Fibroblast of skin of scalp (primary cell): ENCODE measurements at places on chromosomes 1 and 21.

- no peak for DNase-seq
Measured at GRCh38 chr1:48341221-48341620, 118.7 kb downstream of the SLC5A9 start.

DNA sequence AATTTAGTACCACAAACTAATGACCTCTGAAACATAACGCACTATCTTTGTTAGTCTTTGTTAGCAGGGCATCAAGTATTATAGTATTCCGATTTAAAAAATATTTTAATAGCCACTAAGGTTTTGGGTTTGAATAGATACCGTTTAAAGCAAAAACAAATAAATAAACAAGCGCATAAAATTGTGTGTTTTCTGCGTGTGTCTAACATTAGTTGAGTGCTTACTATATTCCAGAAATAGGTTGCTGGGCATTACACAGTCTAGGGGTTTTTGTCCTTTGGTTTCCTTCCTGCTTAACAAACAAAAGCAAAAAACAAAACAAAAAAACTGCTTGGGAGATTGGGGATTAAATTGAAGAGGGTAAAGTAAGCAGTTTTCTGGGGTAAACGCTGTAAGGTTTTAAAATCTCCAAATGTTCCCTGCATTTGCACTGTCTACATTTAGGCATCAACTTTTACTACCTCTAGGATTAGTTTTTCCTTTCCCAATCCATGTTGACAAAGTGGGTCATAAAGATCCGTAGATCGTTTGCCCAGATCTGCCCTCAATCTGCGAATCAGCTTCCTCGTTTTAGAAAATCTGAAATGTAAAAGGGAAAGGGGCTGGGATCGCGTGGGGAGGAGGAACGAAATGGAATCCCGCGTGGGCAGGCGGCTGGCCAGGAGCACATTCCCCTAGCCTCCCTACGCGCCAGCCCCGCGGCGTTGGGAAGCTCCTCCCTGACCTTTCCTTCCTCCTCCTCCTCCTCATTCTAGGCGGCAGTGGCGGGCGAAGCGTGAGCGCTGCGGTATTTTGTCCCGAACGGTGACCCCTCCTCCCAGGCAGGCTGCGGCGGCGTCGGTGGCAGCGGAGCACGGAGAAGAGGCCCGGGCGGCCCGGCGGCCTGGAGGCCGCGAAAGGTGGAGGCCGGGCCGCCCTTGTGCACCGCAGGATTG lies at the start of gene KCTD3:
KCTD3 (plus strand) TSS at position 749 of the 935 bp plus-strand sequence. CDS start 382 bp downstream, outside the sequence.
- DNase-seq, result peak; percentile 82

DNA sequence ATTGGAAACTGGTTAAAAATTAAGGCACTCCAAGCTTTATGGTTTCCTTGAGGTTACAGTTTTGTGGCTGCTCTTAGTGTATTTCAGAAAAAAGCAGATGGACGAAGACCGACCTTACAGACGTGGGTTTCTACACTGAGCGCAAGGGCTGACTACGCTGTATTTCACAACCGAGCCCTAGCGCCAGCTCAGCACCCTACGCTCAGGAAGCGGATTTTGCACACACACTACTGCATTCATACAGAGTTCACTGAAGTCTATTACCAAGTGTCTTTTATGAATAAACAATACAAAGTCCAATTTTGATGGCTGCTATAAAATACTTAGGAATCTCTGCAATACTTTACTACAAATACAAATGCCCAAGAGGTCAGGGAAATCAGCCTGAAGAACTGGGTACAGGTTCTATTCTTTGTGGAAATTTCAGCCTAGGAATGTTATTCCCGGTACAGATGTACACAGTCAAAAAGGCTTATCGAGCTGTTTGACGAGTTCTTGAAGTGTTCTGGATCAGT lies 23.8 kb downstream of the PTTG1IP start:
- no peak for DNase-seq

- DNase-seq, result no peak
Measured at GRCh38 chr1:54028306-54029251, 10.6 kb upstream of the LDLRAD1 start.

DNA sequence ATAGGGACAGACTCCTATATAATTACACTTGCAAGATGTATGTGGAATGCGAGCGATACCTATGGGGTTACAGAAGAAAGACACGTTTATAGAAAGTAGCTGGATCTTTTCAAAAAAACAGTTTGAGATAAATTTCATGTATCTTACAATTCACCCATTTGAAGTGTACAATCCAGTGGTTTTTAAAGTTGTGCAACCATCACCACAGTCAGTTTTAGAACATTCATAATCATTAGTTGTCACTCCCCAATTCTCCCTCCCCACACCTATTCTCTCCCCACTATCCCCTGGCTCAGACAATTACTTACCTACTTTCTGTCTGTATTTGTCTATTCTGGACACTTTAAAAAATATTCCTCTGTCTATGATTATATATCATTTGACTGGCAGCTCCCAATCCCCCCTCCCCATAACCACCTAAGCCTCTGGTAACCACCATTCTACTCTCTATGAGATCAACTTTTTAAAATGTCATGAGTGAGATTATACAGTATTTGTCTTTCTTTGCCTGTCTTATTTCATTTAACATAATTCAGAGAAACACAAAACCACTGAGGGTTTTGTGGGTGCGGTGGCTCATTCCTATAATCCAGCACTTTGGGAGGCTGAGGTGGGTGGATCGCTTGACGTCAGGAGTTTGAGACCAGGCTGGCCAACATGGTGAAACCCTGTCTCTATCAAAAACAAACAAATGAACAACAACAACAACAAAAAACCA lies 39.1 kb downstream of the MRPS6 start:
- no peak for DNase-seq

DNA sequence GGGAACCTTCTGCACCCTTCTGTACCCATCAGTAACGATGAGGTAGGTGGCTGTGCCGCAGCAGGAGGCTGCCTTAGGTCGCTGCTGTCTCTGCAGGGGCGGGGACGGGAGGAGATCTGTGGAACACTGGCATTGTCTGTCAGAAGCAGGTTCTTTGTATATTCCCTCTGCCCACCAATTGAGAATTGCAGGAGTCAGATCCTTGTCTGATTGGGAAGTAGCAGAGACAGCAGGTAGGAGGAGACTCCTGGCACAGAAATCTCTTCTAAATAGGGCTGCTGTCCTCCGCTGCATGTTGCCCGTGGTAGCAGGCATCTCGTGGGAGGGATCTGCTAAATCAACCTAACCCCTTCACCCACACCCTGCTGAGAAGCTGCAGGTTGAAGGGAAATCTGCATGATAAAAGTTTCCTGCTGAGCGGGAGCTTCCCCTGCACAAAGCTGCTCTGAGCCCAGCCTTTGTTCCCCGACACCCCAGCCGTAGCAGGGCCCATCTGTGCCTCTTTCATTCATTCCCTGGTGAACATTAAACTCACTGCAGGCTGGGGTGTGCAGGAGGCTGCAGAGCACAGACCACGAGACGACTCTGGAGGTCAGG lies 15.9 kb downstream of the SARS1 start:
- DNase-seq, result no peak

DNA sequence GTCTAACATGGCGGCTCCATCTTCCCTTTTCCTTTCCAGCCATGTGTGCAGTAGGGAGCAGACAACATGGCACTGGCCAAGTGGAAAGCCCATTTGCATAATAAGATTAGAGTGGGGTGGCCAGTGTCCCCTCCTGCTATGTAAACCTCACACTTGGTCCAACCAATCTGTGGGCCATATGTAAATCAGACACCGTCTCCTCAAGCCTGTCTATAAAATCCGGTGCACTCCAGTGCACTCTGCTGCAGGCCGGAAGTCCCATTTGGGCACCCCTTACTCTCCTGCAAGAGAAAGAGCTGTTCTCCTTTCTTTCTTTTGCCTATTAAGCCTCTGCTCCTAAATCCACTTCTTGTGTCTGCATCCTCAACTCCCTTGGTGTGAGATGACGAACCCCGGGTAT lies 44.1 kb downstream of the OLFML3 start:
- no peak for DNase-seq

GRCh38 chr1:178133239-178133989 lies 39.5 kb downstream of the RASAL2 start:
- DNase-seq, result no peak

DNA sequence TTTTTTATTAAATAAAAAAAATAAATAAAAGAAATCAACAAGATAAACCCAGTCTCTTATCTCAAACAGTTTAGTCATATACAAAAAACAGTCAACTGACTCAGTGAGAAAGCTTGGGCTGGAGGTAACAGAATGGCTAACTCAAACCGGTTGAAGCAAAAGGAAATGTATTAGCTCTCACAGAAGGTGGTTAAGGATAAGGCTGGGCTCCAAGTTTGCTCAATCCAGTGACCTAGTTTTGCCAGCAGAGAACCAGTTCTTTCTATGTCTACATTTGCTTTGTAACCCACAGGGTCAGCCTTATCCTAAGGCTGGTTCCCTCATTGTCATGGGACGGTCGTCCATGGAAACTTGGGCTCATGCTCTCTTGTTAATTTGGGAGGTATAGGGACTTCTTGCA lies 144.5 kb upstream of the L1TD1 start:
- no peak for DNase-seq

GRCh38 chr1:187051618-187052232 lies 223.0 kb downstream of the PLA2G4A start:
- DNase-seq, result peak; percentile 31

GRCh38 chr1:152743371-152744145 lies 14.3 kb upstream of the KPRP start:
- no peak for DNase-seq

DNA sequence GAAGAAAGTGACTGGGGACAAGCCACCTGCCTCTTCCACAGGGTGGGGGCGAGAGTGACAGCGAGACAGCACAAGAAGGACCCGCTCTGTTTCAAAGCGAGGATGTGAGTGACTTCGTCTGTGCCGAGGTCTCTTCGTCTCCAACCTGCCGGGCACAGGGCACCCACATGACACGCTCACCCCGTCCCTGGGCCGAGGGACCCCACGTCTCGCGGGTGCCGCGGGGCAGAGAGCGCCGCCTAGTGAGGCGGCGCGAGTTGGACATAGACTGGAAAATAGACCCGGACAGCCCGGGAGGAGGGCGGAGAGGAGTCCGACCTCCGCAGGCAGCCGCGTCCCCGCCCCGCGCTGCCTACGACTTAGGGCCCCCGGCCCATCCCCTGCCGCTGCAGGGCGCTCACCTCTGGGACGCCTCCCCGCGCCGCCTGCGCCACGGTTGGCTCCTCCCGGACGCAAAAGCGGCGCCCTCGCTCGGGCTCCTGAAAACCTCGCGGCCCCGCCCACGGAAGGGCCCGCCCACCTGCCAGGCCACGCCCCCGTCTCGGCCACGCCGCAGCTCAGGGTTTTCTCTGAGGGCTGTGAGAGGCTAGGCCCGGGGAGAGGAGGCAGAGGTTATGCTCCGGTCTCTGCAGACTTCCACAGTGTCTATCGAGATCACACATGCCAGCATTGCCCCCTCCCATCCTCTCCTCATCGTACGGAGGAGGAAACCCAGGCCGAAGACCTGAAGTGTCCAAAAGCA lies at the start of gene TLR5:
TLR5 (minus strand) TSS at position 454 of the 742 bp plus-strand sequence. CDS start 30,217 bp downstream, outside the sequence.
- peak; percentile 38 for DNase-seq

GRCh38 chr1:184811439-184812111 lies 56.9 kb upstream of the EDEM3 start:
- DNase-seq, result no peak

DNA sequence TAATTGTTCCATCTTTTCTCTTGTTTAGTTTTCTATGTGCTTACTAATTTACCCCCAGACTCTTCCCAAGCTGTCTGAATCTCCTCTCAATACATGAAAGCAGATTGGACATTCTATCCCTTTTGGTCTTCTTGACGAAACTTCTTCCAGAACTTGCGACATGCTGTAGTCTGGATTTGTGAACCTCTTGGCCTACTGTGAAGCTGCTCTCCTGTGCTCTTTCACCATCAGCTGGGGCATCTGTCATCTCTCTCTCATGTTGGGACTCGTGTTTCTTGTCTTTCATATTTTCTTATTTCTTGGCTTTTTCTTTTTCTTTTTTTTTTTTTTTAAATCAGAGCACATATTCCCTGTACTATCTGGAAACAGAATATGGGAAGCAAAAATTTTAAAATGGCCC lies 6.8 kb downstream of the CPT2 start:
- DNase-seq, result no peak

GRCh38 chr1:210490781-210491180 lies 162.1 kb downstream of the HHAT start:
- no peak for DNase-seq

- no peak for DNase-seq
Measured at GRCh38 chr21:36246080-36246631, 73.8 kb upstream of the MORC3 start.

DNA sequence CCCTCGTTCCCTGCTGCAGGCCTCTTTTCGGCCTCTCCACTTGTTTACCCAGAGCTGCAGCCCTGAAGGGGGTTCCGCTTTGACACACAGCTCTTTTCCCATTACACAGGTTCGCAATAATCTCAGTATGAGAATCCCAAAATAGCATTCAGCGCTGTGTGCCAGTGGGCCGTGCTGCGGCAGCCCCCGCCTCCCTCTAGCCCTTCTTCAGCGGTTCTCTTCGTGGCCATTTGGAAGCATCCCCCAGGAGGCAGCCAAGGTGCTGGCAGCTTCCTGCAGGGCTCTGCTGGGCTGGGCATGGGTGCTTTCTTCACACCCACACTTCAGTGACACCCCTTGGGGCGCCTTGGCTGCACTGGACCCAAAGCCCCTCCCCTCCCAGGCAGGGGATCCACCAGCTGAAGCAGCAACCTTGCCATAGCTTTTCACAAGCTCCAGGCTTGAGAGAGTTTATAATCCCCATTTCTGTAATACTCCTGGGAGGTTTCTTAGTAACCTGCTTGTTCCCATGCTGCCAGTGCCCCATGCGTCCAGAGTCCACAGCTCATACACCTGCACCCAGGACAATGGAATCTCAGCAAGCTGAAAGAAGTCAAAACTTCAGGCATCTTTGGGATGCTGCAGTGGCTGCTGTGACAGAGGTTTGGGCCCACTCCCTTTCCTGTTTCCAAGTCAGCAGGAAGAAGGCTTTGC lies 8.1 kb downstream of the NCF2 start:
- DNase-seq, result no peak

- DNase-seq, result no peak
Measured at GRCh38 chr21:26966649-26967061, 233 bp downstream of the ADAMTS5 start.

DNA sequence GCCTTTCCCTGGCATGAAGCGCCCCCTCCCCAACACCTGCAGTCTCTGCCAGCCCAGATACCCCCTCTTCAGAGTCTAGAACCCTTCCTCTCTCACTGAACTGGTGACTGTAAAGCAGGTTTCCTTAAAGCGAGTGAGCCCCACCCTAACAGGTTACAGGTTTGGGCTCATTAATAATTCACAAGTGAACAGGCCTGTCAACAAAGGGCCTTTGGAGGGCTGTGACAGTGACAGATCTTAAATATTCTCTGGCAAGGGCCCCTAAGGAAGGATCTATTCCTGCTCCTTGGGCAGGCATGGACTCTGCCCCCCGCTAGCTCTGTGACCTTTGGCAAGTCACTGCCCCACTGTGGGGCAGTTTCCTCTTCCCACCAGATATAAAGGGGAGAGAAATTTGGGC lies 5.6 kb upstream of the TTC39A start:
- no peak for DNase-seq

- DNase-seq, result no peak
Measured at GRCh38 chr1:88145752-88146151, 538.3 kb upstream of the PKN2 start.

GRCh38 chr1:91757763-91758460 lies 128.0 kb downstream of the TGFBR3 start:
- DNase-seq, result peak; percentile 77

DNA sequence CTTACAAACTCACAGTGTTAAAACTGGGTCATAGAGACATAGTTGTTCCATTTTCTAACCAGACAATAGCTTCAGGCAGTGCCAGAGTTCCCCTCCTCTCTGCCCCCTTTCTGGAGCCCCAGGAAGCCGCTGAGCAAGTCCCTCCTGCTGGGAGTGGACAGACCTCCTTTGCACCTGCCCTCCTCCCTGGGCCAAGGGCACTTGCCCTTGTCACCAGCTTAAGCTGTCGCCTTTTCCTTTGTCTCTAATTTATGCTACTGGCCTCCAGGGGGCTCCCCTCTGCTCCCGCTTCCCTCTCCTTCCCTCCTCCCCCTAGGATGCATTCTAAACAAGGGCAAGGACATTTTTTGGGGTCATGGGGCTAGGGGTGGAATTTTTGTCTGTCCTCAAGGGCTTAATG lies 182.4 kb downstream of the MIS18A start:
- DNase-seq, result peak; percentile 29
